Right ventricle myocardium inferior (tissue), 1 donor: ENCODE measurements at places on chromosomes 3 and 15. TPM values are rescaled to one million over a fixed set of nuclear protein-coding genes. Genes with fewer than 3 reads are reported as not detected.

GRCh38 chr3:55461896-55462295, 25.2 kb downstream of the WNT5A start:
- DNase-seq = no peak

The ADAMTS9 gene
- total RNA-seq = 19.9 TPM

DNA sequence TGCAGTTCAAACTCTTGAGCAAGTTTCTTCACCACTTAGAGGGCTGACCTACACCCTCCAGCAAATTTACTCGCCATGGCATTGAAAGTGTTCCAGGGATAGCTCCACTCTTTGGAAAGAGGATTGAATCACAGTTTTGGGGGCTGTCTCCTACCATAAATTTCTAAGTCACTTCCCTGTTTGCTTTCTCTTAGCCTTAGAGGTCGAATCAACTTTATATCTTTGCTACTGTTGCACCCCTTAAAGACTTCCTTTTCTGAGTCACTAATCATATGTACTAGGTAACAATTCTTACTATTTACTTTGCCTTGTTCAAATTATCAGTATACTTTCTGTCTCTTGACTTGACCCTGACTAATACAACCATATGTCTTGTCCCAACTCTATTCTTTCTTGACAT, 1151.8 kb upstream of the ALCAM start:
- no peak for DNase-seq

The TMCC1 gene
- total RNA-seq = 29.1 TPM

The FOXB1 gene
- not detected for total RNA-seq
